ENCODE measurements at places on chromosomes 2 and 18. TPM values are rescaled to one million over a fixed set of nuclear protein-coding genes. Genes with fewer than 3 reads are reported as not detected.

RAD51AP2 gene
- not detected for total RNA-seq

- no peak for DNase-seq
Observed at GRCh38 chr18:34901299-34901698, 139.9 kb upstream of the MAPRE2 start.

GRCh38 chr2:33207151-33207740, 260.5 kb downstream of the LTBP1 start:
- no peak for DNase-seq

GRCh38 chr2:870426-870825, 80.2 kb upstream of the SNTG2 start:
- DNase-seq, result no peak

GRCh38 chr2:100071335-100072043, 70.9 kb downstream of the AFF3 start:
- no peak for DNase-seq

- DNase-seq, result no peak
Observed at GRCh38 chr2:73828389-73828817, 358 bp upstream of the STAMBP start.

DNA sequence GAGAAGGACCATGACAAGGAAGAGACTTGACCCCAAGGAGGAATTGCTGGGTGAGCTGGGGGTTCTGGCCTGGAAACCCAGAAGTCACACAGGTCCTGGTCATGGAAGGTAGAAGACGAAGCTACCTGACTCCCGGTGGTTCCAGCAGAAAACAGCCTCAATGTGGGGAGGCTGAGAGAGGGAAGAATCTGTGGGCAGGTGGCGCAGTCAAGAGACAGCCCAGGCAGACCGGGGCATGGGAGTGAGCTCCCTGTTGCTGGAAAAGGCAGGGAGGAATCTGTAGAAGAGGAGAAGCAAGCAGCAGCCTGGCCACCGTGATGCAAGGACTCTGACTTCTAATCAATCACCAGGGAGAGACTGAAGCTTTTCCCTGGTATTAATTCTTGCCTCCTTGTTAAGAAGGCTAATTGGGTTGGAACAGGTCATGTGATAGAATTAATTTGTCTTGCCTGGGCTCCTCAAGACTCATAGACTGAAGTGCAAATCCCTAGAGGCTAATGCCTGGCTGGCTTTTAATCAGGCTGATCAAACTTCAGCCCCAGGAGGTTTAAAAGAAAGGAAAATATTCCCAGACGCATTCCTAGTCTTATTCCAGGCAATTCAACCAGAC, 30.1 kb downstream of the CNGA3 start:
- DNase-seq, result no peak

All from T-helper 17 cell (primary cell).